ENCODE measurements at places on chromosomes 1 and 21. TPM values are rescaled to one million over a fixed set of nuclear protein-coding genes. Genes with fewer than 3 reads are reported as not detected.

PTPN14 gene
- 24.3 TPM for total RNA-seq

SPATA46 gene
- total RNA-seq = not detected

PTGER3 gene
- 17.7 TPM for total RNA-seq

TSPAN1 gene
- total RNA-seq = 3.9 TPM

ZMYND12 gene
- not detected for total RNA-seq

AMY2B gene
- 25.0 TPM for total RNA-seq

L1TD1 gene
- total RNA-seq = not detected

ALX3 gene
- total RNA-seq = not detected

ERG gene
- total RNA-seq = 20.9 TPM

OR2T2 gene
- not detected for total RNA-seq

GUCA2B gene
- not detected for total RNA-seq

DNA sequence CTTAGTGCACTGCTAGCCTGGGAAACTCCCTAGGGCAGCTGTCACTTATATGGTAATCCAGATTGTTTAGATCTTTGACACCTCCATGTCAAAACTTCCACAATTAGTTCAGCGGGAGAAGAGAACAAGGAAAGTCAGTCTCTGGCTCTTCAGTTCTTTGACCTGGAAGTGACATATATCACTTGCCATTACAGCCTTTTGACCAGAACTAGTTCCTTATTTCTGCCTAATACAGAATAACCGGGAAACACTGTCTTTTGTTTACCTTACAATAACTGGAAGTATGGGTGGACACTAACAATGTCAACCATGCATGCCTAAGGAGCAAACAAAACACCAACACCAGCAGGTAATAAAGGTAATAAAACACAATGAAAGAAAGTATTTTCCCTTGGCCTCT, 68.3 kb downstream of the C4BPA start:
- no peak for DNase-seq
- H3K4me3 ChIP-seq = no peak overlapping the region
- H3K4me1 ChIP-seq = no peaks in the 10 kb centered on the region

- no peak for DNase-seq
- no peaks in the 10 kb centered on the region for H3K27me3 ChIP-seq
- no peaks in the 10 kb centered on the region for H3K4me1 ChIP-seq
- no peak overlapping the region for H3K27ac ChIP-seq
Measured at GRCh38 chr1:199221371-199222150, 582.7 kb downstream of the PTPRC start.

DNA sequence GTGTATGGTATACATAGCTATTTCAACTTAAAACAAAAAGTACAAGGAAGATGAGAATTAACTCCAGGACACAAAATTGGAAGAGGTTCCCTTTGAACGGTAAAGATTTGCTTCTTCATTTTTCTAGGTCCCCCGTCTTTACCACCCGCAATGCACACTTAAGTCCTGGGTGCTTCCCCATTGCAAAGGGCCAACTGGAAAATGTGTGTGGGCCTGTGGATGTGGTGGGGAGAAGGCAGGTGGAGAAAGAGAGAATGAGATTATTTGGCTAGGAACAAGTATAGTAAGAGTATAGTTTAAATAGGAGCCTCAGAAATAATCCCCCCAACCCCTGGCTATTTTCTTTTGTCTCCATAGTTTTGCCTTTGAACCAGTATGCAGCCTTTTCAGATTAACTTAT, 115.4 kb downstream of the HLX start:
- H3K27me3 ChIP-seq = no peaks in the 10 kb centered on the region
- H3K4me3 ChIP-seq = no peak overlapping the region
- no peaks in the 10 kb centered on the region for H3K4me1 ChIP-seq
- H3K36me3 ChIP-seq = no peaks in the 10 kb centered on the region
- no peak overlapping the region for H3K27ac ChIP-seq
- no peak for DNase-seq

GRCh38 chr1:30888391-30888790, 20.2 kb downstream of the SDC3 start:
- peaks cover 17% of the 10 kb centered on the region for H3K4me1 ChIP-seq
- DNase-seq = no peak
- H3K27me3 ChIP-seq = no peaks in the 10 kb centered on the region
- no peaks in the 10 kb centered on the region for H3K36me3 ChIP-seq
- no peak overlapping the region for H3K4me3 ChIP-seq
- peak overlapping the region; percentile 77 for H3K27ac ChIP-seq

DNA sequence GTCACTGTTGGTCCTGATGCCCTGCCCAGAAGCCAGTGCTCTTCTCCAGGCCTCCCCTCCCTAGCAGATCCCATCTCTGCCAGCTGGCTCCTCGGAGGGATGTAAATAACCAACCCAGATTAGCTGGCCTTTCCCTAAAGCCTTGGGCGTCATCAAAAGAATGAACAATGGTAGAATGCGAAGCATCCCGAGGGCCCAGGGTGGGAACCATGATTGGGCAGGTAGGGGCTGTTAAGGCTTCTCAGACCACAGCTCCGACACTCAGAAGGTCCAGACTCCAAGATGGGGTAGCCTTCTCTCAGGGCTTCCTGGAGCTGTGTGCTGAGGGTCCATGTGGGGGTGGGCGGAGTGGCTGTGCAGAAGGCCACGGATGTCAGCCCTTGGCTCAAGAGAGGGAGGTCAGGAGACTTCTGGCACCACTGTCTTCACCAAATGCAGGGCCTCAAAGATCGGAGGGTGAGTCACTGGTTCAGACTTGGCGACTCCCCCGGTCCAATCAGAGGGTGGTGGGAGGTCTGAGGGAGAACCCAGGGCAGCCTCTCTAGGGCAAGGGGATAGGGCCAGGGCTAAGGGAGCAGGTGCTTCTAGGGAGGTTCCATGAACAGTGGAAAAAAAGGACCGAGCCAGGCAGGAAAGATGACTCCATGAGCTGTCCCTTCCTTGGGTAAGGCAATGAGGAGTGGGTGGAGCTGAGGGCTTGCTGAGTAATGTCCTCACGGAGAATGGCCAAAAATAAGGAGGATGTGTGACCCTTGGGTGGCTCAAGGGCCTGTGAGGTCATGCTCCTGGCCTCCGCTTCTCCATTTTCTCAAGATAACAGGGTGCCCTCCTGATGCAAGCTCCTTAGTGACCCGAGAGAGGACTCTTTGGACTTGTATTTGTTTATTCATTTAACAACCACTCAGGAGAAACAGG, 58.4 kb upstream of the EPS8L3 start:
- no peaks in the 10 kb centered on the region for H3K36me3 ChIP-seq
- peak overlapping the region; percentile 76 for H3K27ac ChIP-seq
- DNase-seq = no peak
- peaks cover 59% of the 10 kb centered on the region for H3K4me1 ChIP-seq
- H3K27me3 ChIP-seq = no peaks in the 10 kb centered on the region
- no peak overlapping the region for H3K4me3 ChIP-seq

- peaks cover 44% of the 10 kb centered on the region for H3K36me3 ChIP-seq
- H3K4me3 ChIP-seq = no peak overlapping the region
- H3K4me1 ChIP-seq = no peaks in the 10 kb centered on the region
- no peaks in the 10 kb centered on the region for H3K27me3 ChIP-seq
Measured at GRCh38 chr1:32859915-32860314, 10.8 kb downstream of the FNDC5 start.

DNA sequence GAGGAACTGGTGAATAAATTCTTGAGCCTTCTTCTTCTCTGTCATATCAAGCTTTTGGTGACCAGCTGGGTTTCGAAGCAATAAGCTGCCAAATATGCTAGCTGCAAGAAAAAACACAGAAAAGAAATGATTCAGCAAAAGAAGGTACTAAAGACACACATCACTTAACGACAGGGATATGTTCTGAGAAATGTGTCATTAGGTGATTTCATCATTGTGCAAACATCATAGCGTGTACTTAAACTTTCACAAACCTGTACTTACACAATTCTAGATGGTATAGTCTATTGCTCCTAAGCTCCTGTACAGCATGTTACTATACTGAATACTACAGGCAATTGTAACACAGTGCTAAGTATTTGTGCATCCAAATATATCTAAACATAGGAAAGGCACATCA, 2.9 kb upstream of the MTF1 start:
- peak overlapping the region; percentile 17 for H3K27ac ChIP-seq
- DNase-seq = no peak
- no peak overlapping the region for H3K4me3 ChIP-seq

- H3K4me1 ChIP-seq = no peaks in the 10 kb centered on the region
- no peaks in the 10 kb centered on the region for H3K27me3 ChIP-seq
- no peaks in the 10 kb centered on the region for H3K36me3 ChIP-seq
- no peak overlapping the region for H3K27ac ChIP-seq
Measured at GRCh38 chr1:208681878-208682663, 437.9 kb upstream of the PLXNA2 start.

GRCh38 chr1:214514032-214514818, 37.2 kb downstream of the PTPN14 start:
- DNase-seq = no peak
- H3K27me3 ChIP-seq = no peaks in the 10 kb centered on the region
- peaks cover 28% of the 10 kb centered on the region for H3K4me1 ChIP-seq
- no peak overlapping the region for H3K27ac ChIP-seq
- no peak overlapping the region for H3K4me3 ChIP-seq

DNA sequence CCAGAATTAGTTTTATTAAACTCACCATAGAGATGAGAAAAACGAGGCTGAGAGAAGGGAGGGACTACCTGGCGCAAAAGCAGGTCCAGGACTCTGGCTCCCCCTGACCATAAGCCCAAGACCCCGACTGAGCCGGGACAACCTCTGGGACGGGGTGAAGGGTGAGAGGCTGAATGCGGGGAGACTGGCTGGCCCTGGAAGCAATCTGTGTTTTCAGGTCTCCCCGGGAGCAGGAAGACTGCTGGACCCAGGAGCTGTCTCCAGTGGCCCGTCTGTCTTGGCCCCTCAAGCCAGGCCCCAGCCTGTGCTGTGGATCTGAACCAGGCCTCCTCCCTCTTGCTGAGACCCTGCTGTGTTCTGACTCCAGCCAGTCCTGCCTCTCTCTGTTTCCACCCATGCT, 240.8 kb downstream of the TRABD2B start:
- H3K4me1 ChIP-seq = peaks cover 16% of the 10 kb centered on the region
- H3K27me3 ChIP-seq = no peaks in the 10 kb centered on the region
- no peak overlapping the region for H3K4me3 ChIP-seq
- no peak for DNase-seq

DNA sequence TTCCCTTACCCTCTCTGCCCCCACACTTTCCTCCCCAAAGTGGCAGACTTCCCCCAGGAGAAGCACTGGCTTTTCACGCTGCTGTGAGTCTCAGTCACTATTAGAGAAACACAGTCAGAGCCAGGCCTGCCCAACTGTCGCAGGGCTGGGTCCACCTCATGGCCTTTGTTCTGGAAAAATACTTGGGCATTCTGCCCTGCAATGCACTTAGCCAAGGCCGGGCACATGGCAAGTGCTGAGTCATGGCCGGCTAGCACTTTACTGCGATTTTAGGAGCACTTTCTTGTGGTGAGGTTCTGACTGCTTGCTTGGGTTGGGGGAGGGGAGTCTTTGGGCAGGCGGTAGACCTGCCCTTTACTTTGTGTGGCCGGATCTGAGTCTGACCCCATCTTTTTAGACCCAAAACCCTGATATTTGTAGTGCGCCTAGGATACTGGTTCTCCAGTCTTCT, 7.7 kb downstream of the EPHX1 start:
- peak overlapping the region; percentile 12 for H3K4me3 ChIP-seq
- no peaks in the 10 kb centered on the region for H3K36me3 ChIP-seq
- H3K27me3 ChIP-seq = no peaks in the 10 kb centered on the region

DNA sequence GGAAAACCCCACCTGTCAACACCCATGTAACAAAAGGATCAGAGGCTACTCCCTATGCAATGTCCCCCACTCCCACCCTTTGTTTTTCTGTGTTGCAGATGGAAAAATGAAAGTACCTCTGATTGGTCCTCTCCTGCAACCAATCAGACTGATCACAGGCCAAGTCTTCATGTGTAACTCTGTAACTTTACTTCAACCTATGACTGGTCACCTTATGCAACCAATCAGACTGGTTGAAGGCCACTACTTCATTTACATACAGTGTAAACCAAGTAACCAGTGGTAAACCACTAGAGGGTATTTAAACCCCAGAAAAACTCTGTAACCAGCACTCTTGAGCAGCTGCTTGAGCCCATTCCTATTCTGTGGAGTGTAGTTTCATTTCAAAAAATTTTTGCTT, 266.3 kb upstream of the OLFM3 start:
- no peak overlapping the region for H3K27ac ChIP-seq
- no peaks in the 10 kb centered on the region for H3K4me1 ChIP-seq
- H3K36me3 ChIP-seq = no peaks in the 10 kb centered on the region
- DNase-seq = no peak

DNA sequence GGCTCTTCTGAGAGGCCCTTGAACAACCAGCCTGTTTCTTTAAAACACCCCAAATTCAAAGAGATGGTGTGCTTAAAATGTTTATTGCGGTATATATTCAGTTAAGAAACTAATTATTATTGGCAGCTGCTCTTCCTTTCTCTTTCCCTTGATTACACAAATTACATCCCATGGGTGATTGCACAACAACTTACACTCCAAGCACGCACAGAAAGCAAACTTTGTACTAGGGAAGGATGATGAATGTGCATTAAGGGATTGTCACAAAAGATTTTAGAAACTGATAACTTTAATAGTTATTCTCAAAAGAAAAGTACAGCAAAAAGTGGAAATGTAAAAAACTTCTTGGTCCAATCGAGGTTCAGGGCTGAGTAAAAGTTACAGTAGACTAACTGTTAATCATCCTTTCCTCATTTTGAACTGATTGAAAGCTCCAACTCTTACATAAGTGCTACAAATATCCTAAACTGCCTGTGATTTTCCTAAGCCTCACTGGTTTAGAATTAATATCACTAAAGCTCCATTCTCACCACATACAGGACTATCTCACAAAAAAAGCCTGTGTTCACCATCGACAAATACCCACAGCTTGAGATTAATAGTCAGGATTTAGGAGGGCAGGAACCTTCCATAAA, 153.4 kb downstream of the TTLL7 start:
- no peak overlapping the region for H3K4me3 ChIP-seq
- H3K27me3 ChIP-seq = no peaks in the 10 kb centered on the region
- no peaks in the 10 kb centered on the region for H3K4me1 ChIP-seq
- H3K36me3 ChIP-seq = no peaks in the 10 kb centered on the region

DNA sequence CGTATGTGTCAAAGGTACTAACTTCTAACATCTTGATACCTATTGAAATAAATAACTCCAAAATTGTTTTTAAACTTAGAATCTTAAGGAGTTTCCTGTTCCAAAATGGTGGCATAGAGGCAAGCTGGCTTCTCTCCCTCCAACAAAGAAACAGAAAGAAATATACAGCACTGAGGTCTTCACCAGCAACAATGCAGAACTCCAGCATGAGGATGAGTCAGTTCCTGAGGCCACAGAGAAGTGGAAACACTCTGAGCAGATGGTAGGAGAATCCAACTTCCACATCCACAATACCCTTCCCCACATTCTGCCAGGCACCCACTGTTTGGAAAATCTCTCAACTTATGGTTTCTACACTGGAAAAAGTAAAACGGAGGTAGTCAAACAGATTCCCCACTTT, 12.2 kb upstream of the PPIH start:
- H3K36me3 ChIP-seq = no peaks in the 10 kb centered on the region
- no peaks in the 10 kb centered on the region for H3K4me1 ChIP-seq
- no peak overlapping the region for H3K27ac ChIP-seq

- no peak for DNase-seq
- no peak overlapping the region for H3K4me3 ChIP-seq
- peak overlapping the region; percentile 65 for H3K27ac ChIP-seq
- H3K4me1 ChIP-seq = peaks cover 42% of the 10 kb centered on the region
- no peaks in the 10 kb centered on the region for H3K27me3 ChIP-seq
Measured at GRCh38 chr21:28674763-28675162, 317.9 kb downstream of the LTN1 start.
